ENCODE measurements at places on chromosomes 7 and 10.
A peak's percentile ranks its signal among the peaks of the same experiment; 100 is the strongest.

DNA sequence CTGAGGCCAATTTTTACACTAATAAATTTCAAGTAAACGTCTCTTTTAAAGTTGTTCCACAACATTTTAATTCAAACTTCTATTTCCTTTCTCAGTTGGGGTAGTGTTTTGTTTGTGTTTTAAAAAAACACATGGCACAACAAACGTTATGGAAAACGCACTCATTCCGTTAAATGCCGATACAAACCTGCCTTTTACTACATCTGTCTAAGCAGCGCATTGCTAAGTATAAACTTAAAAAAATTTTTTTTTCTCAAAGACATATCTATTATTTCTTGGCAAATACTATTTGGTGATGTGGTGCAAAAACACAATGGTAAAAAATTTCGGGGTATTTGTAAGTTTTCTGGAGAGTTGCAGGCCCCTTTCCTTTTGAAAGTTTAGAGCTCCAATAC, 1.4 kb downstream of the SKIDA1 start:
- no peak for DNase-seq

DNA sequence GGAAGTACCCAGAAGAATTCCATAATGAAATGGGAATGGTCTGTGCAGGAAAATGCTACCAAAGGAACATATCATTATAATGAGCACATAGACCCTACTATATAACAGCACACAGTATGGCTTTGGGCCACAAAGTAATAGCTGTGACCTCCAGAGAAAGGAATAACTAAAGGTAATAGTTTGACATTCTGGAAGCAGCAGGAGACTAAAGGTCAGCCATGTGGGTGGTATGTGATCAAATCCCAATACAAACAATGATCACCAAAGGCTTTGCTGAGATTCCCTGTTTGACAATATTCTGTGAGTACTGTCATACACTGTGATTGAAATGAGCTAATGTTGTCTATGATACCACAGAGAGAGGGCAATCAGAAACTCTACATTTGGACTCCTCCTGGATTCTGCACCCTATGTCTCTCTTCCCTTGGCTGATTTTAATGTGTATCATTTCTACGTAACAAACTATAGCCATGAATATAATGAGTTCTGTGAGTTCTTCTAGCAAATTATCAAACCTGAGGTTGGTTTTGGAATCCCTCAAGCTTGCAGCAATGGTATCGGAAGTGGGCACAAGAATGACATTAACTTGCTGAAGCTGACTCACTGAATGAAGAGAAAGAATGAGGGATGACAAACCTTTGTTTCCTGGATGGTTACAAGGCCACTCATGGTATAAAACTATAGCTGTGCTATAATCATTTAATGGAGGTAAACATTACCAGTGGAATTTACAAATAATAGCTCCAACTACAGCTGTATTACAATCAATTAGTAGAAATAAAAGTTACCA, 99.6 kb downstream of the JMJD1C start:
- no peak for DNase-seq

- DNase-seq: no peak
Measured at GRCh38 chr10:110863956-110864355, 7.8 kb upstream of the PDCD4 start.

- peak; percentile 98 for DNase-seq
Measured at GRCh38 chr10:73965890-73966768, 31.8 kb upstream of the VCL start.

DNA sequence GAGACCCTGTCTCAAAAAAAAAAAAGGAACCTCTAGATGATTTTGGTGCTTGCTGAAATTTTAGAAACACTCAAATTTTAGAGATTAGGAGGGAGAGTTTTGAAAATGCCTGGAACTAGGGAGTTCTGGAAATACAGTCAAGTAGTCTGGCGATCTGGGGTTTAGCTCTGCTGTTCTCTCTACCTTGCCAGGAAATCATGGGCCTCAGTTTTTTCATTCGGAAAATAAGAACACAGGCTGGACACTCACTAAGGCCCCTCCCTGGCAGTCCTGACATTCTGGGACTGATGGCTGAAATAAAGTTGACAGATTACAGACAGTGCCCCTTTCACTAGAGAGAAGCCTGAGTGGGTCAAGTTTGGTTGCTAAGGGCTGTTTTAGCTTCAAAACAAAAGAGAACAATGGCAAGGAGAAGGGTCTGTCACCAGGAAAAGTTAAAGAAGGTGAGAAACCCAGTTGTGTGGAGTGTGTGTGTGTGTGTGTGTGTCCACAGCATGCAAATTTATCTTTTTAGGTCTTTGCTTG, 25.0 kb upstream of the CALN1 start:
- no peak for DNase-seq

- peak; percentile 87 for DNase-seq
Measured at GRCh38 chr10:70551971-70552422, 50.5 kb downstream of the PRF1 start.

- no peak for DNase-seq
Measured at GRCh38 chr10:17375936-17376584, 78.3 kb downstream of the ST8SIA6 start.
